Stimulated activated CD8-positive, alpha-beta memory T cell treated with anti-CD3 and anti-CD28 coated beads, Interleukin-15, amount 100 ng/mL, for 1 hour (primary cell): ENCODE measurements at places on chromosomes 4 and X.

DNA sequence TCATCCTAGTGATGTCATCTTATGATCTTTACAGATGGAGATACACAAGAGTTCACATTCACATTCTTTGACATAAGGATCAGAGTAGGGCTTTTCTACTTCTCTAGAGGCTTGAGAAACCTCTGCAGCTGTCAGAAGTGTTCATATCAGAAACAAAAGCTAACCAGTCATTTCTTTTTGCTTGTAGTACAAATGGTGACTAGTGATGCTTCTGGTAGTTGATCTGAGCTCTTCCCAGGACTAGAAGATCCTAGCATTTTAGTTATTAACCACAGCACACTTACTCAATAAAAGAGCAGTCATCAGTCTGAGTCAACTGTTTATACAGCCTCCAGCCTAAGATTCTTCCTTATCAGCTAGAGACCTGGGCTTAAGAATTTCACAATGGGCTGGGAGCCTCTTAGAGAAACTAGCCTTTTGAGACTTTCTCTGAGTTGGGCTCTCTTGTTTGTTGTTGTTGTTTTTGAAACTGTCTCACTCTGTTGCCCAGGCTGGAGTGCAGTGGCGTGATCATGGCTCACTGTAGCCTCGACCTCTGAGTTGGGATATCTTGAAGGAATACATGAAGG lies 84.1 kb downstream of the TMEM164 start:
- no peak for DNase-seq

- DNase-seq: no peak
Measured at GRCh38 chr4:22372986-22373385, 142.9 kb downstream of the ADGRA3 start.

- DNase-seq: no peak
Measured at GRCh38 chr4:177487977-177488376, 45.7 kb upstream of the AGA start.

DNA sequence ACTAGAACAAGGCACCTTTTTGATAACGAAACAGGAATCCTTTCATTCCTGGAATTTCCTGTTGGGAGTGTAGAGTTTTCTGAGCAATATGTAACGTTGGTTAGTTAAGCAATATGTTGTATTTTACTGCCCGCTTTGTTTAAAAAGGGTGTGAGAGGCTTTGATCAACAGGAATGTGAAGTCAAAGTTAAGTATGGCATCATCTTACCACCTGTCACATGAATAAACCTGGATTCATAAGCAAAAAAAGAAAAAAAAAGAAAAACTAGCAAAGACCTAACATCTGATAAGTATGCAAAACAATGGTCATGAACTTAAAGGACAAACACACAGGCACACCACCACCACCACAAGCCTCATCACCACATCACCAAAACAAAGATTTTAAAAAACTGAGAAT lies 7.1 kb upstream of the CXCL5 start:
- DNase-seq: no peak

GRCh38 chr4:122539861-122540465 lies 80.9 kb downstream of the IL21 start:
- no peak for DNase-seq

DNA sequence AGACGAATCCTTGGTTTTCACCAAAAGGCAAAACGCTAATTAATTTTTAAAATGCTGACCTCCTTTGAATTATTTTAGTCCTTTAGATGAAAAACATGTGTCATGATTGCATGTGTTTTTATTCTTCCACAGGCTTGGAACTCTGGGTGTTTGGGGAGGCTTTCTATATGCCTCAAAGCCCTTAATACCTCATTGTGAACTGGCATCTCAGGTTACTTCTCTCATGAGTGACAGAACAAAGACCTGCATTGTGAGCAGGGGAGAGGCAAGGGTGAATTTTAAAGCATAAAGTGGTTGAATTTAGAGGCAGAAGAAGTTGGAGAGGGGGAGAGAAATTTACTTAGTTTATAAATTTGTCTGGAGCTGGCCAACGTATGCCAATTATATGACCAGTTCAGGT lies 119.5 kb downstream of the ARSF start:
- DNase-seq: no peak

GRCh38 chr4:6840062-6840976 lies 57.8 kb downstream of the KIAA0232 start:
- no peak for DNase-seq

- no peak for DNase-seq
Measured at GRCh38 chrX:7119950-7120877, 27.3 kb upstream of the STS start.

DNA sequence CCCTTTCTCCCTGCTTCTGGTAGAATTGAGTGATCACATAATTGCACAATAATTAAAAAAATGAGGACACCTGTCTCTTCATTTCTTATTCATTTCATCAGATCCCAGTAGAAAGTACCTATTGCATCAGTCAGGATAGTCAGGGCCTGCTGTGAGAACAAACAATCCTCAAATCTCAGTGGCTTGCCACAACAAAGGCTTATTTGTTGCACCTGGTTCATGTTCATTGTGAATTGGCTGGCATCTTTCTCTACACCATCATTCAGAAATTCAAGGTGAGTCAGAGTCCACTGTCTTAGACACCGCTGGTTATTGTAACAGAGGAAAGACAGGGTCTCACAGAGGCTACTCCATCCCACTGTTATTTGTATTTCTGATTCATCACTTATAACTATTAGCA lies 409.8 kb downstream of the STIM2 start:
- DNase-seq: no peak

- DNase-seq: no peak
Measured at GRCh38 chrX:10702031-10702430, 81.6 kb upstream of the MID1 start.

GRCh38 chr4:84231539-84232055 lies 267.5 kb downstream of the NKX6-1 start:
- no peak for DNase-seq

DNA sequence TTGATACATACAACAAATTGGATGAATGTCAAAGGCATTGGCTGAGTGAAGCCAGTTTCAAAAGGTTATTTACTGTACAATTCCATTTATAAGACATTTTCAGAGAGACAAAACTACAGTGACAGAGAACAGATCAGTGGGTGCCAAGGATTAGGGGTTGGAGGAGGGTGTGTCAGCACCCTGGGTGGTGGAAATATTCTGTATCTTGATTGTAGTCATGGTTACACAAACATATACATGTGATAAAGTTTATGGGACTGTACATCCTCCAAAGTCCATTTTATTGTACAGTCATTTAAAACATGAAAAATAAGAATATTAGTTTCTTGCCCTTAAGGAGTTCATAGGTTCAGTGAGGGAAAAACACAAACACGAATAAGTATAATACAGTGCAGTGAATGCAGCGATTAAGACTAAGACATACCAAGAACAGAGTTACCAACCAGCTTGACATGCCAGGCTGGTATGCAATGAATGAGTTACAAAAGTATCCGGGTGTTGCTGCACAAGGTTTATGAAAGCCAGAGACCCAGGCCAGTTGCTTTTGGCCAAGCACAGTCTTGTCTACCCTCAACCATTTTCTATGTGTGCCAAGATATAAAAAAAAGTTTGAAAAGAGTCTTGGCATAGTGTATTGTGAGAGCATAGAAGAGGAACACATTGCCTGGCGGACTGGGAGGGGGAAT lies 123.6 kb downstream of the MSL3 start:
- DNase-seq: no peak

GRCh38 chrX:107723511-107723910 lies 52.1 kb downstream of the TSC22D3 start:
- no peak for DNase-seq

GRCh38 chr4:21656832-21657231 lies 291.7 kb downstream of the KCNIP4 start:
- no peak for DNase-seq

DNA sequence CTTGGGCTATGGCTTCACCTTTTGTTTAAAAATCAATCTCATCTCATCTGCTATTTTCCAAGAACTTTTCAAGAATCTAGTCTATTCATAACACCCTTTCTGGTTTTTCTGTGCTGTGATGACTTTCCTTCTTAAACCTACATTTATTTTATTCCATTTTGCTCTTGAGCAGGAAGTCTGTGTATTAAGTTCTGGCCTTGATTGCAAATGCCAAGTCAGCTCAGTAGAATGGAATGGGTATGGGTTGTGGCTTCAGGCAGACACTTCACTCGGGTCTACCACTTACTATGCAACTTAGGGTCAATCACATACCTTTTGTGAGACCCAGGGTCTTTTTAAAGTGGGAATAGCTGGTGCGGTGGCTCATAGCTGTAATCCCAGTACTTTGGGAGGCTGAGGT lies 522.3 kb downstream of the TRIML1 start:
- no peak for DNase-seq

- no peak for DNase-seq
Measured at GRCh38 chr4:3835527-3836405, 69.6 kb downstream of the ADRA2C start.

DNA sequence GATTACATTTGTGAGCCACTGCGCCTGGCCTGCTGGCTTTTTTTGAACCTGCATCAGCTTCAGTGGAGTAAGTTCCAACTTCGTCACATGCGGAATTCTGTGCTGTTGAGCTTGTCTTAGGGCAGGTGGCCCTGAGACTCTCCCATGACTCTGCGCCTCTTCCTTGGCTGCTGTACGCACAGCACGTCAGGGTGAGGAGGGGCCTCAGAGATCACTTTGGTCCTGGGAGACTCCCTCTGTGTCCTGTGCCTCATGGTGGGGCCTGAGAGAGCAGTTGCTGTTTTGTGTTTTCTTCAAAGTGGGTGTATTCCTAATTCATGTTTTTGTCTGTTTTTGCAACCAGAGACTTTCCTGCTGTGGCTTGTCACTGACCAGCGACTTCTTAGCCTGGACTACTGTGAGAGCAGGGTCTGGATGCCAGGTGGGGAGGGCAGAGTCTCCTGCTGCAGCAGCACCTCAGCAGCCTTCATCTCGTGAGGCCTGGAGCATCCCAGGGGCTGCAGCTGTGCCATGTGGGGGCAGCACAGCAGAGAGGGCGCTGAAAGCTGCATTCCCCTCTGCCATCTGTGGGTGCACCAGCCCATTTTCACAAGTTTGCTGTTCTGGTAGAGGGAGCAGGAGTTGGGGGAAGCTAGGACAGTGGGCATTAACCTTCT lies 107.8 kb downstream of the TNIP2 start:
- no peak for DNase-seq

DNA sequence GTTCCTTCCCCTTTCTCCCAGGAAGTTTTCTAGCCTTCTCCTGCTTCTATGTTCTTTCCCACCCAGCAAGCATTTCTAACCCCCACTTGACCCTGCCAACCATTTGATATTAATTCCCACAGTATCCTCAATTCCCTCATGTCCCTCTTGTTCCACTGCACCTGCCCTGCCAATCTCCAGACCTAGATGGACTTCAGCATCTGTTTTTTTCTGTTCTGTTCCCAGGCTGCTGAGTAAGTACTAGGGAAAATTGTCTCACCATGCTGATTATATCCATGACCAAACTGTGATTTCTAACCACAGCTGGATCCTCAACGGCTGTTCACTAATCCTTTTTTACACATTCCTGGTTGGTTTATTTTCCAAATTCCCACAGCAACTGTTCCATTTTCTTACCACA lies 37.7 kb downstream of the CLCN5 start:
- no peak for DNase-seq

- no peak for DNase-seq
Measured at GRCh38 chr4:169042608-169043007, 32.6 kb upstream of the CBR4 start.

DNA sequence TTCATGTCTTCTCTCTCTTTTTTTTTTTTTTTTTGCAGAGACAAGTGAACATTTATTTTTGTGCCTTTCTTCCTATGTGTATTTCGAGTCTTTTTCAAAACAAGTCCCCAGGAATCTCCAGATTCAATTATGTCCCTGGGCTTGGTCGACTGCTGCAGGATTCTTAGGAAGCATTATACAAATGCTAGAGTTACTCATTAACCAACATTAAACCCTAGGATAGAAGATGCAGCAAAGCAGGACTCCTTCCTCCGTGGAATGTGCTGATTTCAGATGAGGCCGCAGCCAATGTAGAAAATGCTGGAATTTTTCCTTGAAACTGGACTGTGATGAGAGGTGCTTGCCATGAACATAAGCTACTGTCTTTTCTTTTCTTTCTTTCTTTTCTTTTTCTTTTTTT lies 3.4 kb downstream of the ZNF81 start:
- no peak for DNase-seq

GRCh38 chr4:17188547-17189400 lies 290.3 kb upstream of the LDB2 start:
- no peak for DNase-seq

- DNase-seq: no peak
Measured at GRCh38 chr4:137967480-137968190, 274.5 kb downstream of the SLC7A11 start.

DNA sequence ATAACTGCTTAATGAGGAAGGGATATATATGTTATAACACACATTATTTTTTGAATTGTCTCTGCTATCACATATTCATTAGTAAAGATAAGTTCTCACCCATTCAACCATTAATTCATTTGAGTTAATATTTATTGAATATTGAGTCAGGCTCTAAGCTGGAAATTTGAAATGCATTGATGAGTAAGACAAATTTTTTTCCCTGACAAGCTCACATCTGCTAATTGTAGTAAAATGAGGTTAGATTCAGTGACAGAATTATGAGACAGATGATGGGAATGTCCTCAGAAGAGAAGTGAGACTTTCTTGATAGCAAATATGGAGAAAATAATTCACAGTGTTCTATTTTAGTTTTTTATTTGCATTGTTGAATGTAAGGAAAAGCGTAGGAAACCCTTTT lies 194.3 kb downstream of the SLC4A4 start:
- DNase-seq: no peak

DNA sequence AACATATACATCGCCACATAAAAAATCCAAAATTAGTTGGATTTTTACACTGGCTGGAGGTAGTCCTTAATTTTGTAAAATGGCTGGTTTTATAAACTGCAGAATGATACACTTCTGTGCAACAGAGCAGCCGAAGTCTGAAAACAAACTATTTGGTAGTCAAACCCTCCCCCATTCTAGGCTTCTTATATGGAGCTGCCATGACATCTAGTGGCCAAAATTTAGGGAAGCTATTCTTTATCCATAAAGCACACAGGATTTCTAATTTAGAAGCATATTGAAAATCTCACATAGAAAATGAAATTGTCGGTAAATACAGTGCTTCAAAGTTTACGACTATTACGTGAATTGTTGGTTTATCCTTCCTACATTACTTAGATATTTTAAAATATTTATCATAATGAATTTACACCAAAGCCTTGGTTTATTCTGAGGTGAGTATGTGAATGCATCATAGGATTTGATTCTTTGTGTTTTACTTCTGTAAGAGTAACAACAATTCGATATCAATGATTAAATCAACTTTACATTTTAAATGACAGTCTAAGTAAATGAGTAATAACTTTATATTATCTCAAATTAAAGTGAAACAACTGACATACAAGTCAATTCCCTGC lies 113.4 kb upstream of the FAM241A start:
- no peak for DNase-seq

- DNase-seq: no peak
Measured at GRCh38 chrX:152893980-152894610, 3.8 kb upstream of the ZNF185 start.

DNA sequence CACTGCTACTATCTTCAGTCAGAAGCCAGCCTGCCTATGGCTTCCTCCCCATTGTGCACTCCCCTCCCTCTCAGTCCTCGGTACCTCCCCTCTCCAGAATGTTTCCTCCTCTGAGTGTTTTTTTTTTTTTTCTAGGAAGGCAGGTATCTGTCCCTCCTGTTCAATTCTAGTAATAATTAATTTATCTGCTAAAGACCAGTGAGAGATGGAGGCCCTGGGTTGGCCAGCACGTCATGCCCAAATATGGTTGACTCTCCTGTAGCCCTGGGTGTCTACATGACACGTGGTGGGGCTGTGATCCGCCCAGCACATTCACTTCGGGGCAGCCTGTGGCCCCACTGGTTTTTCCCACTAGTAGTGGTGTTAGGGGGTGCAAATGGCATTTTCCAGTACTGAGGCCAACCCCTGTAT lies 1.8 kb downstream of the FLNA start:
- DNase-seq: no peak
